Upper lobe of right lung (tissue), 1 donor: ENCODE measurements at places on chromosomes 4 and X. TPM values are rescaled to one million over a fixed set of nuclear protein-coding genes. Genes with fewer than 3 reads are reported as not detected.

- DNase-seq = peak; percentile 12
Observed at GRCh38 chrX:1031521-1032430, 180.7 kb downstream of the CRLF2 start.

GPR78 gene
- total RNA-seq = 0.23 TPM

DNA sequence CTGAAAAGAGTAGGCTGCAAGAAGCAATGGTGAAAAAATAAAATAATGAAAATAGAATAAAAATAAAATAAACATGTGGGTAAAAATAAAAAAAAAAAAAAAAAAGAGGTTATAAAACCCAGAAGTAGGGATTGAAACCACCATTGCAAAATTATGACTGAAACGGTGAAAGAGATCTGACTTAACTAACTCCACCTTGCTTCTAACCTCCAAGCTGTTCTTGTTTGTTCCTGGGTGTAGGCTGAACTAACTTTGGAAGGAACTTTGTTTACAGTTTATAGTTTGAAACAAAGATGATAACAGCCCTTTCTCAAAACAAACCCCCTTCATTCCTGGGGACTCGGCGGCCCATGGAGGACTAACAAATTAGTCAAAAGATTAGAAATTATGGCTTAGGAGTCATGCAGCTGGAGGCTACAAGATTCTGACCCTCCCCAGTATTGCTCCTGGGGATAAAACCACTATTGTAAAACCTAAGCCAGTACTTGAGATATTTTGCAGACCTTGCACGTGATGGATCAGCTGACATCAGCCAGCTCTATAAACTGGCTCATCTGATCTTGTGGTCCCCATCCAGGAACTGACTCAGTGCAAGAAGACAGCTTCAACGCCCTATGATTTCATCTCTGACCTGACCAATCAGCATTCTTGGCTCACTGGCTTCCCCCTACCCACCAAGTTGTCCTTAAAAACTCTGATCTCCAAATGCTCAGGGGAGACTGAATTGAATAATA is 30.4 kb downstream of the DDX60L start:
- no peak for DNase-seq

- DNase-seq = peak; percentile 68
Observed at GRCh38 chrX:74421036-74421739, at the start of gene SLC16A2. SLC16A2 (plus strand) TSS chrX:74421493; CDS start chrX:74421638, 145 bp downstream.

GABRB1 gene
- not detected for total RNA-seq

DNA sequence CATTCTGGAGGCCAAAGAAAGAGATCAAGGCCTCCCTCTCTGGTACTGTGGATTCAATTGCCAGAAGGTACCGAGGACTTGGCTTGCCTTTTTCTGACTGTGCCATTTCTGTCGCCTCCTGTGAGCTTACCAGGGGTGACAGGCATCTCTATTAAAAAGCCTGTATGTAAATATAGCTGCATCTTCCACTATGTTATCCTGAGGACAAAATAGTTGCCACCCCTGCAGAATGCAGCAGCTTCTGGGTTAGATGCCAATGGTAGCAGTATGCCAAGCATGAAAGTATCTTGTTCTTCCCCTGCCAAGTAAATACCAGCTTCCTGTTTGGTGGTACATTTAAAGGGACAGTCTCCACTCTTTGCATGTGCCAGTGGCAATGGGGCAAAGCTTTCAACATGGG is 10.7 kb downstream of the TRPC5OS start:
- DNase-seq = no peak

DNA sequence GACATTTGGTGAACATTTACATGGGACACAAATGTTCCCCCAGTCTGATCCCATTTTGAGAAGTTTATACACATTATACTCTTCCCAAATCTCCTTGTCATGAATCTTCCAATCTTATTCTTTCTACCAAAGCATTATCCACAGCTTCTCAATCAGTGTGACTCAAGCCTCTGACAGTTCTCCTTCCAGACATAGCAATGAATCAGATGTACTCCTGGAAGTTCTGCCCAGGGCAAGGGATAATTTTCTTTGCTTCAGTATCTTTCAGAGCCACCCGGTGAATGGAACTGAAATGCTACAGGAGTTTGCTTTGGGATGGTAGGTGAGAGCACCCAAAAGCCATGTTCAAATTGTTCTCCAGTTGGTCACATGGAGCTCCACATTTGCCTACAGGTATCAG is 145.5 kb downstream of the ANXA5 start:
- no peak for DNase-seq

ARR3 gene
- not detected for total RNA-seq

NCAPG gene
- 0.84 TPM for total RNA-seq

FHIP1A gene
- 18.4 TPM for total RNA-seq

DNA sequence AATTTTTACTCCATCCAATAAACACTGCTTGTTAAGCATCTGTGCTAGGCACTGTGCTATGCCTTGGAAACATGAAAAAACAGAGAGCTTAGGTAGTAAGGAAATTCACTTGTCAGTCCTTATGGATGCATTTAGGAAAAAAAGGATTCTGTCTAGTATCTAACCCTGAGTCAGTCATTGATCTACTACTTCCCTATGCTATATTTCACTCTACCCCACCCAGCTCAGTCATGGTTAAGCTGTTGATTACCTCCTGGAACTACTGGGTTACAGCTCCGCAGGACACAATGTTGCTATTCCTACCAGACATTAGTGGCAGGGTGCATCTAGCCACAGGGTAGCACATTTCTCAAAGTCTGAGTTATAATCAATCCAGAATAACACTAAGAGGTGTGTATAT is 2.9 kb upstream of the USP53 start:
- no peak for DNase-seq

DNA sequence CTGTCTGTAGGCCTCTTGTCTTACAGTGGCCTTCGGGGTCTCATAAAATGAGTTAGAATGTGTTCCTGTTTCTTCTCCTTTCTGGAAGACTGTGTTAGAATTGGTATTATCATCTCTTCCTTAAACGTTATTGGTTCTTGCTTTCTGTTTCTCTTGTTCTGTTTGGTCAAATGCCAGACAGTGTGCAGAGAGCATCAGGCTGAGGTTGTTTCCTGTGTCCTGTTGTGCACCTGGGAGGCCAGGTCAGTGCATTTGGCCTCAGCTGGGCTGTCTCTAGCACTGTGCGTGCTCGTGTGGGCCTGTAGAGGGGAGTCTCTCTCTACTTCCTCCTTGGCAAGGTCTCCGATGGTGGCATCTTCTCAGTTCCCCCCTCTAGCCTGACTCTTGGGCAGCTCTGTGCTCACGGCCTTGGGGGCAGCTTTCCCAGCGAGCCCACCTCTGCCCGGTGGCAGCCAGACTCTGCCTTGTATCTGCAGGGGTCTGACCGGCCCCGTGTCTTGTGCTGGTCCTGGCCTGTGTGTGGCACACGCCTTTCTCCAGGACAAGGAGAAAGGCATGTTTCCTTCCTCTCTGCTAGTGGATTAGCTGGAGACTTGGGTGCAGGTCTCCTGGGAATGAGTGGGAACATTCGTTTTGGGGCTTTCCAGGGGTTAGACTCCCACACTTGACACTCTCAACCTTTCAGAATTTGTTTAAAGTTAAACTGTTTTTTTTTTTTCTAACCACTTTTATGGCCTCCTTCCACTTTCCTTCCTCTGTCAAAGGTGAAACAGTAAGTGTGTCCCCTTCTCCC is 62.3 kb downstream of the FAM193A start:
- DNase-seq = peak; percentile 64

DNA sequence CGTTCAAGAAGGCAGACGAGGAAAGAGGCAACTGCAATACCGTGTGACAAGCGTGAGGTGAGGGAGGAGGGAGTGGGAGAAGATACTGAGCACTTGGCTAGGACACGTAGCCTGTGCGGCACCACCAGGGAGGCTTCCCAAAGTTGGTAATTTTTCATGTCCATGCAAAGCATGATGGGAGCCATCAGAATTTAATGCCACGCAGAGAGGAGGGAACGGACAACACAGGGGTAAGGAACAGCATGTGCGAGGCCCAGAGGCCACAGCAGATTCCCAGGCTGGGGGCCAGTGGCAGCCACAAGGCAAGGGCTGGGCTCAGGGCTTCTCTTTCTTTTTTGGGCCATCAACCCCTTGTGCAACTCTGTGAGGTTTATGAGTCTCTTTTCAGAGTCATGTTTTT is 11.0 kb upstream of the CLDN24 start:
- no peak for DNase-seq

DNA sequence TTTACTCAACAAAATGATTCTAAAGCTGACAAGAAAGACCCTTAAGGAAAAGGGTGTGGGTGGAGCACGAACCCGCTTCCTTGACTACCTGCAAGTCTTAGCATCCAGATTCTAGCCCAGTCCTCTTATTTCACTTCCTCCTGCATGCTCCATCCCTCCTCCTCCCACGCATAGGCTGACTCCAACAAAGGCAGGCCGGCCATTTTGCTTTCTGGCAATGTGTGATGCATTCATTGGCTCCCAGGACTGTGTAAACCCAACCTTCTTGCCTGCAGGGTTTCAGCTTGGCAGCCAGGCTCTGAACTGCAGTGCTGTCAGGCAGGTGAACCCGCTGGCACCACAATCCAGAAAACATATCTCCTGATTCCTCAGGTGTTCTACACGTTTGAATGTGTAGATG is 39.3 kb downstream of the RTL9 start:
- DNase-seq = no peak

- DNase-seq = peak; percentile 67
Observed at GRCh38 chr4:124753941-124754581, 41.5 kb upstream of the ANKRD50 start.

DOK7 gene
- 3.6 TPM for total RNA-seq

NWD2 gene
- total RNA-seq = not detected

GRCh38 chr4:92090887-92091286 is 212.9 kb upstream of the GRID2 start:
- no peak for DNase-seq

- no peak for DNase-seq
Observed at GRCh38 chr4:145019346-145019745, 78.7 kb downstream of the ANAPC10 start.

CT45A3 gene
- 0.58 TPM for total RNA-seq

- no peak for DNase-seq
Observed at GRCh38 chrX:18877469-18877868, 106.4 kb downstream of the PHKA2 start.

DNA sequence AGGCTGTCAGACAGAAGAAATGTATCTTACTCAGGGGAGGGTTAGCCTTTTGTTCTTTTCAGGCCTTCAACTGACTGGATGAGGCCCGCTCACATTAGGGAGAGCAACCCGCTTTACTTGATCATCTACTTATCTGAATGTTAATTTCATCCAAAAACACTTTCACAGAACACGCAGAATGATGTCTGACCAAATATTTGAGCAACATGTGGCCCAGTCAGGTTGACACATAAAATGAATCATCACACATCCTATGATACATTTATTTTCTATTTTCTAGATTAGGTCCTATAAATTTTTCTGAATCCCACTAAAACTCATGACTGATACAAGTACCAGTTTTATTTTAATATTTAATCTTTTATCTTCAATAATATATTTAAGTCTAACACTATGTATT is 260.3 kb downstream of the IL15 start:
- no peak for DNase-seq

EDA2R gene
- 5.6 TPM for total RNA-seq

GRCh38 chr4:129336457-129337227 is 240.7 kb downstream of the C4orf33 start:
- DNase-seq = no peak

DNA sequence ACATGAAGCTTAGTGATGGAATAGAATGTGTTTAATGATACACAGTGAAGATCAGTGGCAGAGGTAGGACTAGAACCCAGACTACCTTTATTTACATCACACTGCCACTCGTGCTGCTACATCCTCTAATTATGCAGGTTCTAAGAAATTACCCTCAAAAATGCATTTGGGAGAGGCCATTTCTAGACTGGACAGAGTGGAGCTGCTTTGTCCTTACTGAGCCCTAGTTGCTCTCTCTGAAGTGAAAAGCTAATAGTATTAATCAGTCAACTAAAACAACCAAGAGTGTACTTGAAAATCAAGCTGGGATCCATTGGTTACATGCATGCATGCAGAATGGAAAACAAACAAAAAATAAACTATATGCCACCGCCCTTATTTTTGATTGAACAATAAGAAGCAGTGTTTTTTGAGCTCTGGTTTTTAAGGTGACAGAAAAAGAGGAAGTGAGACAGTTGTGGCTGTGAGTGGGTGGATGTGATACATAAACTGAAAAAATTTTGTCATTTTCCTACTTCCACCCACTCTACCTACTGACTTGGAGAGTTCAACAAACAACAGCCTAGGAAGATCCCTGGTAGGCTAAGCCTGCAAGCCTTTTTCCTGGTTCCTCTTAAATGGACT is 6.8 kb upstream of the VSIG4 start:
- no peak for DNase-seq

GRCh38 chr4:109990261-109991257 is 77.9 kb downstream of the EGF start:
- no peak for DNase-seq

GRCh38 chr4:103150677-103151076 is 47.5 kb downstream of the CENPE start:
- DNase-seq = no peak

DNA sequence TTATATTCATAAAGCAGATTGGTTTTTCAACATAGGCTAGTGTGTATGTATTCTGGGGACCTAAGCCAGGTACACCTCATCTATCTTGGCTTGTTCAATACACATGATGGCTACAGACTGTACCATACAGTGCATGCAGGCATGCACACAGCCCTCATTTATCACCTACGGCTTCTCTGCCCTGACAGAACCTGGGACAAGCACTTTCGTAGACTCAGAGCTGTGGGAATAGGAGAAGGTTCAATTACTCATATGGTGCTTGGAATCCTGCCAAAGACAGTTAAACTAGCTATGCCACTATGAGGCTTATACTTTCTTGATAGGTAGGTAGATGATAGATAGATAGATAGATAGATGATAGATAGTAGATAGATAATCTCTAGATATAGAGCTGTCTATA is 457.2 kb downstream of the GALNTL6 start:
- DNase-seq = no peak

- peak; percentile 80 for DNase-seq
Observed at GRCh38 chr4:2402048-2402842, 16.2 kb downstream of the ZFYVE28 start.

DNA sequence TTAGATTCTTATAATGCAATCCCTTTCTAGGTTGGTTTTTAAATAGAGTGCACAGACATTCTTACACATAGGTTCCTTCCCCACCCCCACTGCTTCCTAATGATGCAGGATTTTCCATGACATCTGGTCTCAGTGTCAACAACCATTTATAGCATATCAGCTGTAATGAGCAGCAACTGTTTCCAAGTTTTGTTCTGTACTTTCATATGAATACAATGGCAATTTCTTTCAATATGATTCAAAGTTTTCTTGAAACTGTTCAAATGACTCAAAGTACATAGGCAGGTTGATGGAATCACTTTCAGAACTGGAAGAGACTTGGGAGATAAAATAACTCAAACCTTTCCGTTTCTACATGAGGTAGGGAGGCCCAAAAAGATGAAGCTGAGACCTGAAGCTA is 220.7 kb downstream of the CAMK2D start:
- DNase-seq = no peak

DNA sequence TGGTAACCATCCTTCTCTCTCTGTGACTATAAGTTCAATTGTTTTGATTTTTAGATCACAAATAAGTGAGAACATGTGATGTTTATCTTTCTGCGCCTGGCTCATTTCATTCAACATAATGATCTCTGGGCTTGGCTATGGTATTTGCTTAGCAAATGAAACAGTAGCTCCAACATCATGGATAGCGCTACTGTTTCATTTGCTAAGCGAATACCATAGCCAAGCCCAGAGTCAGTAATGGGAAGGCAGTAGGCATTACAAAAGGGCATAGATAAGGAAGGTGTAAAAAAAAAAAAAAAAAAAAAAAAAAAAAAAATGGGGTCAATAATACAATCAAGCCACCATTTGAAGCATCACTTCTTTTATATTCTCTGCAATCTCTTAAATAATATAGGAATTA is 469.0 kb upstream of the ATOH1 start:
- no peak for DNase-seq

- peak; percentile 99 for DNase-seq
Observed at GRCh38 chr4:119300101-119300978, 21.6 kb downstream of the FABP2 start.
